Gastrocnemius medialis (tissue), 4 donors: ENCODE measurements at places on chromosomes 4 and X. TPM values are rescaled to one million over a fixed set of nuclear protein-coding genes. Genes with fewer than 3 reads are reported as not detected.

DNA sequence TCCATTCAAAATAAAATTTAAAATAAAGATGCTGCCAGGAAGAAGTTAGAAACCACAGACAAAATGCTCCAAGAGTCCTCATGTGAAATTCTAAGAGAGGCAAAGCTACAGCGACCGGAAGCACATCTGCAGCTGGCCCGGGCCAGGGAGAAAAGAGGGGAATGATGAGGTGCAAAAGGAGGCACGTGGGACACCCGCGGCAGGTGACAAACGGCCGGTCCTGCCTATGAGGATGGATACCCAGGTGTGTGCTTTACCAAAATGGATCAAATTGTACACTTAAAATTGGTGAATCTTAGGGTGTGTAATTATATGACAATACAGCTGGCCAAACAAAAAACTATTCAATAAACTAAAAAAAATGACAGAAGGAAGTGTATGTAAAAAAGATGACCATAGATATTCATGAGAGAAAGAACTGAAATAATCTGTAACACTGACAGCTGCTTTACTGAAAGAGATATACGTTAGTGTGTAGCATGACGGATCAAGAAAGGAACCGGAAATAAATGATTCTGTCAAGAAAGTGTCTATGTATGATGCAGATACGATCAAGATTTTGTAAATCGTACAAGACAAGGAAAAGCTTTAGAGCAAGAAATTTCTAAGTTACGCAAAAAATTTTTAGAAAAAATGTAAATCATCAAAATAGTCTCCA is 29.5 kb downstream of the PPP2R3B start:
- no peak overlapping the region for H3K27ac ChIP-seq
- no peak for DNase-seq
- no peaks in the 10 kb centered on the region for H3K36me3 ChIP-seq
- no peak overlapping the region for H3K4me3 ChIP-seq

- H3K27me3 ChIP-seq = peaks cover 48% of the 10 kb centered on the region
- H3K4me3 ChIP-seq = no peak overlapping the region
- H3K36me3 ChIP-seq = no peaks in the 10 kb centered on the region
- H3K4me1 ChIP-seq = peaks cover 5% of the 10 kb centered on the region
- no peak for DNase-seq
These were observed 4.3 kb downstream of the FHDC1 start for GRCh38 chr4:152940461-152940860.

- no peak for DNase-seq
- peak overlapping the region; percentile 53 for H3K4me3 ChIP-seq
- H3K4me1 ChIP-seq = peaks cover 8% of the 10 kb centered on the region
- no peaks in the 10 kb centered on the region for H3K27me3 ChIP-seq
- peak overlapping the region; percentile 60 for H3K27ac ChIP-seq
These were observed 22.2 kb downstream of the SPINK2 start for GRCh38 chr4:56799161-56799759.

DNA sequence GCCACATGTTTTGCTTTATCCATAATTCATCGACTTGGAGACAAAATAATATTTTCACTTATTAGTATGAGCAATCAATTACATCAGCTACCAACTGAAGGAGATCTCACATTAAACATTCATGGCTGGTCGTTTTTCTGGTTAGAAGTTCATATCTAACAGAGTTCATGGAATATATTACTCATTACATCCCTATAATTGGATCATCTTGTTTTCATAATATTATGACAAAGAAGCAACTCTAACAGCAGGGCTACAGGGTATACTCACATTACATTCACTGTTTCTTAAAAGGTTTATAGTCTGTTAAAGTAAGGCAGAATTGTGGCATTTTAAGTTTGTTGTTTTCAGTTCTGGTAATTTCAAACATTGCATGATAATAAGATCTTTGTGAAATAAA is 33.0 kb downstream of the GSTCD start:
- DNase-seq = no peak
- no peaks in the 10 kb centered on the region for H3K36me3 ChIP-seq
- H3K27ac ChIP-seq = no peak overlapping the region
- no peak overlapping the region for H3K4me3 ChIP-seq
- no peaks in the 10 kb centered on the region for H3K27me3 ChIP-seq

DNA sequence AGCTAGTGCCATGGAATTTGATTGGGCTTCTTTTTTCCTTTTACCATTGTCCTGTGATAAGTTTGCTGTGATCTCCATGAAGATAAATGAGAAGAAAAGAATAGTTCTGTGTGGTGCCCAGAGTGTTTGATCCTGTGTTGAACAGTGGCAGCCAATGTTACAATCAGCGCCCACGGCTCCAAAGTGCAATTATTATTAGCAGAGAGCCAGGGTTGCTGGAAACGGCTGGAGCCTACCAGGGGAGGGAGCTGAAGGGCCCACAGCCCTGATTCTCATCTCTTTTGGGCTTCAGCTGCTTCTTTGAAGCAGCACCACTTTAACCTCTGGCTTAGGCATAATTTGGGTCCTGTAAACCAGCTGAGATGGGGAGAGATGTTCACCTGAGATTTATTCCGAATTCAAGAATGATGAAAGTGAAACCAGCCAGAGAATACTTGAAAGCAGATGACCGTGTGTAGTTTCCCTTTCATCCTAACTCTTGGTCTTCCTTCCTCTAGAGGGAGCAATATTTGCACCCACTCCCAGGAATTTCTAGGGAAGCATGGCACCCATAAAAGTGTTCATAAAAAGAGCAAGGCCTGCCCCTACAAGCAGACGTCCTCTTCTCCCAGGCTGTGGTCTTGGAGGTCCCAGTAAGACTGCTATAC is 298.3 kb downstream of the EVC2 start:
- H3K36me3 ChIP-seq = no peaks in the 10 kb centered on the region
- no peaks in the 10 kb centered on the region for H3K27me3 ChIP-seq
- no peak for DNase-seq
- no peak overlapping the region for H3K27ac ChIP-seq
- H3K4me3 ChIP-seq = no peak overlapping the region

TMPRSS11A gene
- total RNA-seq = not detected

- H3K27me3 ChIP-seq = no peaks in the 10 kb centered on the region
- no peak overlapping the region for H3K27ac ChIP-seq
- DNase-seq = no peak
- H3K4me3 ChIP-seq = no peak overlapping the region
These were observed 10.4 kb downstream of the ADAMTS3 start for GRCh38 chr4:72558655-72559054.

- H3K27me3 ChIP-seq = no peaks in the 10 kb centered on the region
- H3K4me1 ChIP-seq = no peaks in the 10 kb centered on the region
- no peaks in the 10 kb centered on the region for H3K36me3 ChIP-seq
- H3K27ac ChIP-seq = no peak overlapping the region
These were observed 48.8 kb downstream of the PPP2R2C start for GRCh38 chr4:6423575-6423974.

GRCh38 chr4:26458157-26458561 is 32.1 kb downstream of the CCKAR start:
- no peak for DNase-seq
- no peaks in the 10 kb centered on the region for H3K36me3 ChIP-seq
- no peaks in the 10 kb centered on the region for H3K27me3 ChIP-seq
- no peak overlapping the region for H3K4me3 ChIP-seq

DNA sequence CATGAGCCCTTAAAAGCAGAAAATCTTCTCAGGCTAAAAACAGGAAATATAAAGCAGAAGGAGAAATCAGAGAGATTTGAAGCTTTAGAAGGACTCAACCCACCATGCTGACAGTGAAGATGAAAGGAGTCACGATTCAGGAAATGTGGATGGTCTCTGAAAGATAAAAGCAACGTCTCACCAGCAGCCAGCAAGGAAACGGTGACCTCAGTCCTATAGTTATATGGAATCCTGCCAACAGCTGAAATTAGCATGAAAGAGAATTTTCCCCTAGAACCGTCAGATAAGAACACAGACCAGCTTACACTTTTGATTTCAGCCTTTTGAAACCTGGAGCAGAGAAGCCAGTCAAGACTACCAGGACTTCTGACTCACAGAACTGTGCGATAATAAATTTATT is 715.7 kb upstream of the HTR2C start:
- no peaks in the 10 kb centered on the region for H3K27me3 ChIP-seq
- no peaks in the 10 kb centered on the region for H3K4me1 ChIP-seq
- no peak for DNase-seq
- H3K27ac ChIP-seq = no peak overlapping the region
- no peaks in the 10 kb centered on the region for H3K36me3 ChIP-seq
- H3K4me3 ChIP-seq = no peak overlapping the region

RHOH gene
- total RNA-seq = not detected

- peak overlapping the region; percentile 98 for H3K4me3 ChIP-seq
- H3K36me3 ChIP-seq = no peaks in the 10 kb centered on the region
- peak overlapping the region; percentile 84 for H3K27ac ChIP-seq
- H3K27me3 ChIP-seq = no peaks in the 10 kb centered on the region
- peaks cover 48% of the 10 kb centered on the region for H3K4me1 ChIP-seq
These were observed 454 bp downstream of the LETM1 start for GRCh38 chr4:1855333-1856070.

GRCh38 chr4:107248571-107248970 is 212.5 kb upstream of the DKK2 start:
- no peaks in the 10 kb centered on the region for H3K36me3 ChIP-seq
- peaks cover 6% of the 10 kb centered on the region for H3K4me1 ChIP-seq
- peak overlapping the region; percentile 55 for H3K27ac ChIP-seq
- no peak for DNase-seq
- H3K4me3 ChIP-seq = no peak overlapping the region

GRCh38 chr4:2482693-2483092 is 13.8 kb downstream of the RNF4 start:
- peaks cover 65% of the 10 kb centered on the region for H3K4me1 ChIP-seq
- peak overlapping the region; percentile 66 for H3K27ac ChIP-seq
- no peak overlapping the region for H3K4me3 ChIP-seq
- no peaks in the 10 kb centered on the region for H3K27me3 ChIP-seq
- H3K36me3 ChIP-seq = no peaks in the 10 kb centered on the region

DNA sequence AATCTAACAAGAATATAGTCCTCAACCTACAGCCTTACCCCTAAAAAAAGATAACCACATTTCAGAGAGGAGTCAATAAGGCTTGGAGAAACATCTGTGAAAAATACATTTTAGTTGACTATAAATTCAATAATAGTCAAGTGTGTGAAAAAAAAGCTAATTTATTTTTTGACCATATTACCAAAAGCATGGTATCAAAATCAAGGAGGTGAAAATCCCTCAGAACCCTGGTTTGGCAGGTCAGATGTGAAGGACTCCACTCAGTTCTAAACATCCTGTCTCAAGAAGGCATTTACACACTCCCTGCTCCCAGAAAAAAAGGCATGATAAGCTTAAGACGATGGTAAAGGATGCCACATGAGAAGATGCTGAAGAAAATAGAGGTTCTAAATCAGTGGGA is 745.1 kb upstream of the TENM3 start:
- DNase-seq = no peak
- no peaks in the 10 kb centered on the region for H3K36me3 ChIP-seq
- no peak overlapping the region for H3K27ac ChIP-seq
- H3K4me1 ChIP-seq = no peaks in the 10 kb centered on the region
- no peaks in the 10 kb centered on the region for H3K27me3 ChIP-seq

DNA sequence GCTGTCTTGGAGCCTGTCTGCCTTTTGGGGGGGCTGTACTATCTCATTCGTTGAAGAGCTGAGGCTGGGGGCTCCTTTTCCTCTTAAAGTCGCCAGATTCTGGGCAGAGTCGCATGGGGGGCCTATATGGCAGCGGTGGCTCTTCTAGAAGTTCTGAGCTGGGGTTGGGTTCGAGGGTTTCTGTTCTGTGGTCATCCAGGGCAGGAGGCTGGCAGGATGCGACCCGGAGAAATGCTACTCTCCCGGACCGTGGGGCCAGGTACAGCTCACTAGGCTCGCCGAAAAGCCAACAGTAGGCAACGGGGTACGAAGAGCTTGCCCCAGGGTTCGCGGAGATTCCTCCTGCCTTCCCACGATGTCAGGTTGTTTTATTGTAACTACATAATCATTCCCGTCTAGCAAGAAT is 1.9 kb upstream of the CITED1 start:
- H3K36me3 ChIP-seq = no peaks in the 10 kb centered on the region
- no peak overlapping the region for H3K27ac ChIP-seq
- no peaks in the 10 kb centered on the region for H3K4me1 ChIP-seq
- H3K27me3 ChIP-seq = peaks cover 2% of the 10 kb centered on the region

DNA sequence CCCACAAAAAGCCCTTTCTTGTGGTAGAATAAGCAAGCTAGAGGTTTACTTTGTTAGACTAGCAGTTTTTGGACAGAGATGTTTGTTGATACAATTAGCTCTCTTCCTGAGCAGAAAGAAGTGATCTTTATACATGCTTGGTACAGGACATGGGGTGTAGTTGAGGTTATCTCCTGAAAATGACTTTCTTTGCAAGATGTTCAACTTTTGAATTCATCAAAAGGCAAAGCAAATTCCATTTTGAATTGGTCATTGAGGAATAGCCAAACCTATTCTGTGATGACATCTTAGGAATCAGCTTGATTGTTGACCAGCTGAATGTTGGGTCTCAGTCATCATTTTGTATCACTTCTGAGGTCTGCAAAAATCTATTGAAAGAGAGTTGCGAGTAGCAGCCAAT is 3.8 kb downstream of the CPE start:
- DNase-seq = no peak
- peaks cover 5% of the 10 kb centered on the region for H3K4me1 ChIP-seq
- no peaks in the 10 kb centered on the region for H3K27me3 ChIP-seq
- H3K27ac ChIP-seq = no peak overlapping the region
- H3K36me3 ChIP-seq = no peaks in the 10 kb centered on the region
- no peak overlapping the region for H3K4me3 ChIP-seq

PABPC1L2B gene
- not detected for total RNA-seq
